ENCODE measurements at places on chromosomes 5 and 9.
A peak's percentile ranks its signal among the peaks of the same experiment; 100 is the strongest.

DNA sequence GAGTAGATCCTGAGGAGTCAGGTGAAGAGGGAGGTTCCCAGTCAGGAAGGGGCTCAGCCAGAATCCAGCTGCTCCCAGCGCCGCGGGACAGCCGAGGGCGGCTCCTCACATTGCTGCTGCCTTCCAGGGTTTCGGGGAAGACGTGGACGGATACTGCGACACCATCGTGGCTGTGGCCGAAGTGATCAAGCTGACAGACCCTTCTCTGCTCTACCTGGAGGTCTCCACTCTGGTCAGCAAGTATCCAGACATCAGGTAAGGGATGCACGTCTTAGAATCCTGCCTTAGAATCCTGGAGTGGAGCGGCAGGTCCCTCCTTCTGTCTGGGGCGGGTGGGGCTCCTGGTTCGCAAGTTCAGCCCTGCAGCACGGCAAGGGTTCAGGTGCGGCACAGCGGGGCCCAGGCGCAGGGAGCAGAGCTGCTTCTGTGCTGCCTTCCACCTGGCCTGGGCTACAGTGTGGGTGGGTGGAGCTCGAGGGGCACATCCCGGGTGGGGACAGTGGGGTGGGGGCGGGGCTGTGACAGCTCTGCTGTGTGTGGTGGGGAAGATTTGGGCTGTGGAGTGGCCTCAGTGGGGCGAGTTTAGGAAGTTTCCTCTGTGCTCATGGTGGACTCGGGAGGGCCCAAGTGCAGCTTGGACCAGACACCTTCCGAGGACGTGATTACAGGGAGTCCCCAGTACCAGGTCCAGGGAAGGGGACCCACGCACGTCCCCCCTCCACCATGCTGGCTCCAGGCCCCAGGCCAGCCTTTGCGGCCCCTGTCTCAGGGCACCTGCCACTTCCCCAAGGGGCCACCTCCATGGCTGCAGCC is 22.8 kb downstream of the EXOC3 start:
- DNase-seq: no peak

- no peak for DNase-seq
These were observed 14.0 kb downstream of the MAP3K1 start for GRCh38 chr5:56829137-56829908.

- no peak for DNase-seq
These were observed 1534.3 kb downstream of the MAT2B start for GRCh38 chr5:165039748-165040147.

DNA sequence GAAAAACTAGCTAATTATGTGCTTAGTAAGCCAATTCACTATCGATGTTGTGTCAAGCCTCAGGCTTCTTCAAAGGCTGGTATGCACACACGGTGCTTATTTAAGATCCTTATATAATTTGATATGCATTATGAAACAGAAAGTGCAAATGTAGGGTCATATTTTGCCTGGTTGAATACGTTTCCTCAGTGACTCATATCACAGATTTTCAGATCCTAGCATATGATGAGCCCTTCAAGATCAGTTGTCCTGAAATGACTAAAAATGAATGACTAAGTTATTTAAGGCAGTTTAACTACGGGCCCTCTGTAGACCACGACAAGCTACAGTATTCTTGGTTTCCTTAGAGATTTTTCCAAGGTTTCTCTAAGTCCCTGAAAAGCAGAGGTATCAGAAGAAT is 778.3 kb downstream of the PRELID2 start:
- peak; percentile 31 for DNase-seq

DNA sequence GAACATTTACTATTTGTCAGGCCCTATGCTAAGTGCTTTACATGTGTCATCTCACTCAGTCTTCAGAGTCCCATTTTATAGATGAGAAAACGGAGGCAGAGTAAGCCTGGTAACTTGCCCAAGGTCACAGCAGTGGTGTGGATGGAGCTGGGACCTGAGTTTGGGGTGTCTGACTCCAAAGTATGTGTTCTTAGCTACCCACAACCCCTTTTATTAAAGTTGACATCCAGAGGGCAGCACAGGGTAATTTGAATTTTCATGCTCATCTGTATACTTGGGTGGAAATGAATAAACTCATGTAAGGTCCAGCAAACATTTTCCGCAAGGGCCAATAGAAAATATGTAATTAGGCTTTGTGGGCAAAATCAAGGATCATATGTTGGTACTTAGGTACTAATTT is 93.4 kb upstream of the SLC25A48 start:
- no peak for DNase-seq

GRCh38 chr9:84349671-84350070 is 9.1 kb upstream of the SLC28A3 start:
- no peak for DNase-seq

DNA sequence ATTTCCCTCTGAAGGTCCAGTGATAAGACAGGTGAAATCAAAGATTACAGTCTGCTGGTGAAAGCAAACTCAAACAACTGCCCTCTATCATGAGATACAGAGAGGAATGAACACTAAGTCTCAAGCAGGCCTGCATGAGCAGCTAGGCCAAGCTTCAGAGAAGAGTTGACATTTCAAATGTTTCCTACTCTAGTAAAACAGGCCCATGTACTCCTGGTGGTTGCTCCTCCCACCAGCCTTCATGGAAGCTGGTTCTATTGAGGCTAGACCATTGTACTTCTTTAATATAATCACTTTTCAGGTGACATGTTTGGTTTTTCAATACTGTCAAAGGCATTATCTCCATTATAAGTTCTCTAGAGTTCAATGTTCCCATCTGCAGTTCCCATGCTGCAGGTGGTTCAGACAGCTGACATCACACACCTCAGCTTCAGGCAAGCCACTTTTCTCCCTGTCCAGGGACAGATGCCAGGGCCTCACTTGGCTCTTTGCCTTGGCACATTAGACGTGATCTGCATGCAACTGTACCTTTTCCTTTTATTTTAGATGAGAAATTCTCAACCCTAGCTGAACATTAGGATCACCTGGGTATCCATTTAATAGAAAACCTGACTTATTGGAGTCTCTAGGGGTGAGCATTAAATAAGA is 89.8 kb downstream of the PIK3R1 start:
- no peak for DNase-seq

GRCh38 chr9:70639853-70640814 is 225.7 kb upstream of the KLF9 start:
- no peak for DNase-seq

DNA sequence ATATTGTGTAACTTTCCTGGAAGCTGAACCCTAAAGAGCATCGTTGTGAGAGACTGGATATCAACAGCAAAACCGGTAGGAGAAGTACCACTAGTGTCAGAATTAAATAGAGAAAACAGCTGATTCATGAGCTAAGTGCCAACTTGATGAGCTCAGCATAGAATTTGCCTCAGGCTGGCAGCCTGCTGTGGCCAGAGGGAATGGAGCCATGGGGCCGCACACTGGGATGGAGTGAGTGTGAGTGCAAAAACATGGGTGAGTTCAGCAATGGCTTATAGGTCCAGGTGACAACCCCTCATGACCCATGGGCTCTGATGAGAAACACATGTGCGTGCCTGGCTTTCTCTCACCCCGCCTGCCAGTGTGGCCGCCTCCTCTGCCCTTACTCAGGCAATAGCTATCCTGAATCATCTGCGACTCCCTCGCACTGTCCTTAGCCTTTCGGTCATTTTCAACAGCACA is 25.4 kb downstream of the ADAMTS16 start:
- DNase-seq: no peak

DNA sequence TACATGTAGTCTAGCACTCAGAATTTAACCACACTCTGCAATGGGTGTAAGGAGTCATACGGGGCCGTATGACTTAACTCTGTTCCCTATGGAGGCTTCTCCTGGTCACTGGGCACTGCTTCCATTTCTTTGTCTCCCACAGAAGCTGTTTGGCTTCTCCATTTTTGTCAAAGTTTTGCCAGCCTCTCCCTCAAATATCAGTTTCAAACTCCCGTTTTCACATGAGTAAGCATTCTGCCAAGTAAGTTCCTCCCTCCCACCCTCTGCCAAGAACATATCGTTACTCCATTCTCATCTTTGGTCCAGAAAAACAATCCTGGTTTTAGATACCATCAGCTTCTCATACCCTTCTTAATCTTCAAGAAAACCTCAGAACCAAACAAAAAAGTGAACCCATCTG is 6.1 kb downstream of the AFAP1L1 start:
- DNase-seq: no peak

DNA sequence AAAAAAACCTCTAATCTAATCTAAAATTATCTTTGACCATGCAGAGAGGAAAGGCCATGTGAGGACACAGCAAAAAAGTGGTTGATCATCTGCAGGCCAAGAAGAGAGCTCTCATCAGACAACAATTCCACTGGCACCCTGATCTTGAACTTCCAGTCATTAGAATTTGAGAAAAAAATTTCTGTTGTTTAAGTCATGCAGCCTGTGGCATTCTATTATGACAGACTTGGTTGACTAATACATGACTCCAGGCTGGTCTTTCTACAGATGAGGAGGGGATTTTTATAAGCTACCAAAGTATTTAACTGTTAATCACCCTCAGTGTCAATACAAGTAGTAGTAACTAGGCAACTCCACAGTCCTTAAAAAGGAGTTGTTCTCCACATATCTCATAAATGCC is 358.5 kb upstream of the RGMB start:
- no peak for DNase-seq

GRCh38 chr5:125286271-125286670 is 539.8 kb upstream of the ZNF608 start:
- no peak for DNase-seq

GRCh38 chr5:128913551-128913950 is 51.7 kb upstream of the SLC27A6 start:
- no peak for DNase-seq

GRCh38 chr9:92592946-92593861 is 57.4 kb upstream of the ECM2 start:
- DNase-seq: no peak

DNA sequence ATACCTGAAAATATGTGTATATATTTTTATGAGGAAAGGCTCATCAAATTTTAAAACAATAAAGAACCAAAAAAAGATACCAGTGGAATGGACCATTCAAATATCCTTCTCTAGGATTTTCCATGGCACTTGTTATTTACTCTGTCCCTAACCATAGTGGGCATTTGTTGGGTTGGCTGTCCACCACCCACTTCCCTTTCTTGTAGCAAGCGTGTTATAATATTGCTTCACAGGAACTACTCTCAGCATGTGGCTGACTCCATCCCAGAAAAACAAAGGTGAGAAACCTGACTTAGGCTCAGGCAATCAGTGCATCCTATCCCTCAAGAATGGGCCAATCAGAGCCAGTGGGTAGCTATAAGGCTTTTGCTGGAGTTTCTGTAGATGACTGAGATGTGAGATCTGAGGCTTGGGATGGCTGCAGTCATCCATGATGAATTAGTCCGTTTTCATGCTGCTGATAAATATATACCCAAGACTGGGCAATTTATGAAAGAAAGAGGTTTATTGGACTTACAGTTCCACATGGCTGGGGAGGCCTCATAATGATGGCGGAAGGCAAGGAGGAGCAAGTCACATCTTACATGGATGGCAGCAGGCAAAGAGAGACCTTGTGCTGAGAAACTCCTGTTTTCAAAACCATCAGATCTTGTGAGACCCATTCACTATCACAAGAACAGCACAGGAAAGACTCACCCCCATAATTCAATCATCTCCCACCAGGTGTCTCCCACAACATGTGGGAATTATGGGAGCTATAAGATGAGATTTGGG is 17.2 kb downstream of the C5orf63 start:
- no peak for DNase-seq

- DNase-seq: no peak
These were observed 45.2 kb downstream of the RNF180 start for GRCh38 chr5:64210866-64211265.

- DNase-seq: no peak
These were observed 18.1 kb downstream of the MED27 start for GRCh38 chr9:132061526-132061925.

- DNase-seq: no peak
These were observed 321.1 kb downstream of the ARRDC3 start for GRCh38 chr5:91061946-91062562.

GRCh38 chr5:180289433-180289832 is 2.5 kb downstream of the MAPK9 start:
- no peak for DNase-seq
